ENCODE measurements at places on chromosomes 5 and 9. TPM values are rescaled to one million over a fixed set of nuclear protein-coding genes. Genes with fewer than 3 reads are reported as not detected.

GRCh38 chr5:143311428-143311827, 92.1 kb downstream of the NR3C1 start:
- DNase-seq = no peak

- DNase-seq = no peak
Measured at GRCh38 chr9:133049043-133049442, 12.7 kb upstream of the CEL start.

DNA sequence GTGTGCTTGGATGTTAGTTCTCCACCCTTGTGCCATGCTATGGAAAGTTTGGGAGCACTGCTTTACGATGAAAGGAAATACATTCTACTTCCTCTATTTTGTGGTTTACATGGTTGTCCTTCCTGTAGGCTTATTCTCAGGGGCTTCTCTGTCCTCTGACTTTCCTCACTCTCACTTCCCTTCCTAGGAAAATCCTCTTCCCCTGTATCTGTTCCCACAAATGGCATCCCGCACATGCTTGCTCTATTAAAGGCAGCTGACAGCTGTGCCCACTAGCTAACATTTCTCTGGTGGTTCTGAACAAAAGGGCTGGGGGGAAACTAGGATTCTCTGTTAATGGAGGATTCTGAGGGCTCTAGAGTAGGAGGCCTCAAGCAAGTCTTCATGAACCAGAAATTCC, 52.4 kb downstream of the FAM170A start:
- DNase-seq = no peak

The PPP1R26 gene
- total RNA-seq = 38.0 TPM

DNA sequence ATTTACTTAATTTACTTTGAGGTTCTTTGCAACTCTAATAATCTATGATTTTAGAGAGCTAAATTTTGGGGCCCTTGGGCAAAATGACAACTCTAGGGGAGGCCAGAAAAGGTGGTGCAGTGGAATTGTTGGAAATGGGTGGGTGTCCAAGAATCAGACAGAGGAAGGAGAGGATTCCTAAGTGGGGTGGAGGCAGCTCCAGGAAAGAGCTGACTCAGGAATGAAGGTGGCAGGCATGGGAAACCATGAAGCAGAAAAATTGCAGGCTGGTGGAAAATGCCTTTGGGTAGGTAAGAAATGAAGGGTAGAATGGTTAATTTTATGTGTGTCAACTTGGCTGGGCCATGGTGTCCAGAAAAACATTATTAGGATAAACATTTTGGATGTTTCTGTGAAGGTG, 248.5 kb upstream of the TUT7 start:
- no peak for DNase-seq

DNA sequence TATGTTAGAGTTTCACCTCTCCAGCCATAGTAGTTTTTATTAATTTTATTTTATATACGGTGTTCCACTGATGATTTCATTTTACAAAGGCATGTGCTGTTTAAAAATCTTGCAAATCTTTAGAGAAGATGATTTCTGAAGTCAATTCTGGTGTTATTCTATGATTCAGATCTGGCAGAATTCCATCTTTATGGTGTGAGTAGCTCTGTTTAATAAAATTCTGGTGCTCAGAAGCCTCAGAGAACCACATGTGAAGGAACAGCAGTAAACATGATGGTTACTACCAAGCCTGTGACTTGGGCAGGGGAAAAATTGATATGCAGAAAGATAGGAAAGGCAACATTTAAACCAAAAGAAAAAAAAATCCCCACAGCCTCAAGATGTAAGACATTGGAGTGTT, 299.7 kb downstream of the NPR3 start:
- DNase-seq = no peak

DNA sequence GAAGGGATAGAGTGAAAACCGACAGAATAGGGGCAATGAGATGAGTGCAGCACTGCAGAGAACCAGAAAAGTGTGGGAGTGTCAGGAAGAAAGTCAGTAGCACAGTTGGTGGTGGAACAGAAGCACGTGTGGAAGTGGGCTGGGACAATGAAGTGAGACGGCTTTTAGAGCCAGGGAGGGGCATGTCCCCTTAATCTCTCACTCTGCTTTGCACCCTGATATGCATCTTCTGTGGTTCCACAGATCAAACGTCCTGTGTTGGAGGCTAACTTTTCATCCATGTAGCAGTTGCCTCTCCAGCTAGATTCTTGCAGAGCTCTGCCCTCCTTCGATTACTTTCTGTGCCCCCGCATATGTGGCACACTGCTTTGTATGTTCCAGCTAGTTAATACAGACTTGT, 163.6 kb downstream of the DOCK8 start:
- DNase-seq = no peak

GRCh38 chr9:137272241-137273094, 5.1 kb upstream of the TOR4A start:
- no peak for DNase-seq

The PCA3 gene
- not detected for total RNA-seq

- DNase-seq = no peak
Measured at GRCh38 chr5:167886196-167886595, 405.2 kb upstream of the WWC1 start.

DNA sequence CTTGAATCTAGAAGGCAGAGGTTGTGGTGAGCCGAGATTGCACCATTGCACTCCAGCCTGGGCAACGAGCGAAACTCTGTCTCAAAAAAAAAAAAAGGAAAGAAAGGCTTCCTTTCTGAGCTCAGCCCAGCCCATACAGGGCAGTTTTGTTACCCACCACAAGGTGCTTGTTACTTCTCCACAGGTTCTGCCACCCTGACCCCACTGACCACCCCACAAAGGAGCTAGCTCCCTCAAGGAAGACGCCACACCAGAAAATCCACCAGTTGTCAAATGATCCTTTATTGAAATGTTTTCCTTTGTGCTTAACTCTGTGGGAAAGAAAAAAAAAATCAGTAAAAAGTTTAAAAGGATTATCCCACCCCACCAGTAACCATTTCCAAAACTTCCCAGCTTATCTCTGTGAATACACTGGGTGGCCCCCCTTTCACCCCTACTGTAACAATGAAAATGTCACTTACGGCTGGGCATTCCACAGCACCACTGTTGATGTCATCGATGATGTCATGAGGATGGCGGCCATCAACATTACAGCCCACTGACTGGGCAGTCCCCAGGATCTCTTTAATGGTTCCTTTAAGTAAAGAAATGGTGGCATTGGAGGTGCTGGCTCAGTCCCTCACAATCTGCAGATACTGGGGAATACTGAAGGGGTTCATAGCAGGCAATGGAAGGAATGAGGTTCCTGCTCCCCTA, 3.6 kb downstream of the RPL12 start:
- DNase-seq = no peak

GRCh38 chr5:123659011-123659410, 147.0 kb downstream of the CSNK1G3 start:
- no peak for DNase-seq

DNA sequence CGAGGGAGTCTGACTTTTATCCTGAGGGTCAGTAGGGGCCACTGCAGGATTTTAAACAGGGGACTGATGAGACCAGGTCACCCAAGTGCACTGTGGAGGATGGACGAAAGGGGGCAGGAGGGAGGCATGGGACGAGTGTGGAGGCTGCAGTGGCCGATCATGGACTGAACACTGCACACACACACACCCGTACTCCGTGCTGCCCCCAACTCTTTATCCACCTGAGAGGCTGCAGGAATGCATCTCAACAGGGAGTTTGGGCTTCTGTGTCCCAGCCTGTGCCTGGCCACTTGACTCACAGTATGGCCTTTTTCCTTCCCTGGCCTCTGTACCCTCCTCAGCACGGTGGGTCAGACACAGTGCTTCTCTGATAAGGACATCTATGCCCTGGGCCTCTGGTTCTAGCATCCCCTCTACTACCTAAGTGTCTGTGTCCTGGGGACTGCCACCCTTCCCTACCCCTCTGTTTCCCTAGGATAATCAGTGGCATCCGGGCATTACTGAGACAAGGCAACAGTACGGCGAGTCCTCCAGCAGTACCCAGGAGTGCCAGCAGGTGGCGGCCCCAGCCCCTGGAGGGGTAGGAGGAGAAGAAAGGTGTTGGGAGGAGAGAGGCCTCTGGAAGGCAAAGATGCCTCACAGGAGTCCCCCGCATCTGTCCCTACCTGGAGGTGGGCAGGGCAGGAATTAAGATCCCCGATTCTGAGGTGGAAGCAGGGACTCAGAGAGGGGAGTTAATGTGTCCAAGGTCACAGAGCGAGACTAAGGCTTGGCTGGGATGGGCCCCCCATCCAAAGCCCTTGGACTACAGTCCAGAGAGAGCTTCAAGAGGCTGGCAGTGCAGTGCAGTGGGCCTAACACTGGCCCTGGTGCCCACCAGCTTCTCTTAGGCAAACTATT, 5.1 kb upstream of the CDX1 start:
- peak; percentile 90 for DNase-seq

DNA sequence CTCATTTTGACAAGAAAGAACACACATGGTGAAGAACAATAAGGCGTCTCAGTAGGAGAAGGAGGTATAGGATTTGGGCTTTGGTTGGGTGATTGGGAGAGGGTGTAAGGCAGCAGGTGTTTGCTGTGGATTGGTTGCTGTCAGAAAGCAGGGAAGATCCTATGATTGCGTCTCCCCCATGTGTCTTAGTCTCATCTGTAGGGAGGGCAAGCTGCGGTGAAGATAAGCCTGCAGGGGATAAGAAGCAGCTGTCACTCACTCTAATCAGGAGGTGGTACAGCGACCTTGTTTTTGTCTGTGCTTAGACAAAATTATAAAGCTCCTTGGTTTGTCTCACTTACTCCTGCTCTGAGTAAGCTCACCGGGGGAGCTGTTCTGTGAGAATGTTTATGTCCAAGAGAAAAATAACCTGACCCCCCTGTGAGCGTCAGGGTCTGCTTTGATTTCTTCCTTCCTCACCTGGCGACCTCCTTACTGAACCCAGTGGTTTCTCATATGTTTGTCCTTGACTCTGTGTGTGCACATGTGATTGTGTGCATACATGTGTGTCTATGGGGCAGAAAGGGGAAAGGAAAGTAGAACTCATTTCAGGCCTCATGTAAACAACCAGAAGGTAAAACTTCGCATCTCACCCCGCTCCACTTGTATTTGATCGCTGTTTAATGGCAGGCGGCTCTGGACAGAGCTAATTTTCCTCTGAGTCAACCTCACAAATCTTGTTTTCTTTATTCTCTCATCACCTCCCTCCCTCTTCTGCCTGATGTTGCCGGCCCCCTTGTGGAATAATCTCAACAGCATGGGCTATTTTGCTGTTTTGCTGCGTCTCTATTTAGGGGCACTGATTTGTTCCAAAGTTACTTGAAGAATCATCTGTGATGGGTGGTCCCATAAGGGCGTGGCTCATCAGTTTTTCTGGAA, 105.6 kb downstream of the TENT4A start:
- DNase-seq = no peak

The SLC6A3 gene
- 0.61 TPM for total RNA-seq

- DNase-seq = no peak
Measured at GRCh38 chr5:175920231-175920811, 47.8 kb downstream of the THOC3 start.

The TIMD4 gene
- not detected for total RNA-seq

DNA sequence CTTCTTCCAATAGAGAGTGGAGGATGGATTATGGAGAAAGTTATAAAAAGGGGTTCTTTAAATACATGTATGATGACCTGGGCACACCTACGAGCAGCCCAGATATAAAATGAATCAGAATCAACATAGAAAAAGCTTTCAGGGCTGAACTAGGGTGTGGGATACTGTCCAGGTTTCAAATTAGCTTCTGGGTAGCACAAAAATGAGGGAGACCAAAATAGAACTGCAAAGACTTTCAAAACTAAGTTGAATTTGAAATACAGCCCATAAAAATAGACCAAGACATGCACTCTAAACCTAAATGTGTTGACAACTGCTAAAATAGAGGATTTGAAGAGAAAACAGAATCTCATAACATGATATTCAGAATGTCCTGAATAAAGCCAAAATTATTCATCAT, 17.0 kb downstream of the ZNF484 start:
- DNase-seq = no peak

GRCh38 chr9:106287091-106287631, 575.8 kb upstream of the ZNF462 start:
- DNase-seq = no peak

DNA sequence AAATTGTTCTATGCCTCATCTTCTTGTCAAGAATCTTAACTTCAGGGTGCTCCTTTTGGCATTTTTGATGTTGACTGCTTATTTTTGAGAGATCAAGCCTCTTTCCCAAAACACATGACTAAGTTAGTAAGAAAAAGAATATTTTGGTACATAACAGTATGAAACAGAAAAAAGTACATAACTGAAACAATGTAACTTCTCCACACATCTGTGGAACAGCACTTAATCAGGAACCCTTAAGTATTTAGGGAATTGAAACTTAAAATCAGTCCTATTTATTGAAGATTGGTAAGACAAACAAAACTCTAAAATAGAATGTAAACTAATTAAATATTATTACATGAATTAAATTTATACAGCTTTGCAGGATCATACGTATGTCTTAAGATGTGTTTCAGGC, 103.4 kb downstream of the MELK start:
- no peak for DNase-seq

DNA sequence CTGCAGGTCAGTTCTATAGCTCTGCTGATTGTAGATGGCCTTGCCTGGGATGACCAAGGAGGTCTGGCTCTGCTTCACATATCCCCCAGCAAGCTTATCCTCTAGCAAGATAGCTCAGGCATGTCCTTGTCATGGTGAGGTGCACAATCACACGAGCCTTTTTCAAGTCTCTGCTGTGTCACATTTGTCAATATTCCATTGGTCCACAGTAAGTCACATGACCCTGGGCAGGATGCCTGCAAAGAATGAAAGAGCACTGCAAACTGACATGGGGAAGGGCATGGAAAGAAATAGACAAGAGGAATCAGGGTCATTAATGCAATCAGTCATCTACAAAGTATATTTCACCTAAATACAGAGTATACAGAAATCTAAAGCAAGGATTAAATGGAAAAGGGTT, 142.0 kb downstream of the RORB start:
- DNase-seq = no peak

DNA sequence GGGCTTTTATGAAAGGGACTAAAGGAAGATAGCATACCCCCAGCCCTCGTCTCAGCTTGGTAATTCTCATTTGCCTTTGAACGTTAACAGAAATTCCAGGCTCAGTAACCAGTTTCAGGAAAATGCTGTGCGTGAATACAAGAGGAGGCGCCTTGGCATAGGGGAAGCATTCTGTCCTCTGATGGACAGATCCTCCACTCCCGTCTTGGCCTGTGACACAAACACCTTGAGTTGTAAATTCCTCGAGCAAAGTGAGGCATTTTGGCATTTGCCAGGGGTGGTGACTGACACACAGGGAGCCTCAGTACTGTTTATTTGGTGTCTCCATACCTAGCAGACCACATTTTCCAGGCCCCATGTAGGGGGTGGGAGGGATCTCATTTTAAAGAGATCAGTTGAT, 44.8 kb downstream of the APTX start:
- DNase-seq = no peak

GRCh38 chr5:59125011-59125961, 542.4 kb downstream of the RAB3C start:
- DNase-seq = no peak

DNA sequence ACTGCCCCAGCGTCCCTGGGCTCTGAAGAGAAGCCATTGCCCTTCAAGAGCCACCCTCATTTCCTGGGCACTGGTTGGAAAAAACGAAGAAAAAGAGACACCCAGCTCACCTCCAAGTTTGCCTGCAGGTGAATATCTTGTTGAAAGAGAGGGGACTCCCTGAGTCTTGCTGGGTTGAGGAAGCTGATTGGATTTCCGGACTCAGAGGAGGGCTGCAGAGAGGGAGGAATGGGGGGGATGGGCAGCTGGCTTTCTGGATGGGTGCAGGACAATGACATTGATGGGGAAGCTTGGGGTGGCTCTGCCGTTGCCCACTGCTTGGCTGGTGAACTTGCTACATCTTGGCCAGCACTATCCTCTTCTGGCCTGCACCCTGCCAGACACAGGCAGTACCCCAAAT, 31.0 kb upstream of the IER5L start:
- DNase-seq = peak; percentile 54

- no peak for DNase-seq
Measured at GRCh38 chr5:93252165-93252564, 328.9 kb downstream of the NR2F1-AS1 start.

The SARDH gene
- total RNA-seq = 5.3 TPM

Measured in H9 (cell line).